Right hindlimb (tissue), 1 donor: ENCODE measurements at places on chromosomes 16 and 17.

- DNase-seq, result no peak
These were observed 34.7 kb downstream of the GJC1 start for GRCh38 chr17:44795421-44795820.

DNA sequence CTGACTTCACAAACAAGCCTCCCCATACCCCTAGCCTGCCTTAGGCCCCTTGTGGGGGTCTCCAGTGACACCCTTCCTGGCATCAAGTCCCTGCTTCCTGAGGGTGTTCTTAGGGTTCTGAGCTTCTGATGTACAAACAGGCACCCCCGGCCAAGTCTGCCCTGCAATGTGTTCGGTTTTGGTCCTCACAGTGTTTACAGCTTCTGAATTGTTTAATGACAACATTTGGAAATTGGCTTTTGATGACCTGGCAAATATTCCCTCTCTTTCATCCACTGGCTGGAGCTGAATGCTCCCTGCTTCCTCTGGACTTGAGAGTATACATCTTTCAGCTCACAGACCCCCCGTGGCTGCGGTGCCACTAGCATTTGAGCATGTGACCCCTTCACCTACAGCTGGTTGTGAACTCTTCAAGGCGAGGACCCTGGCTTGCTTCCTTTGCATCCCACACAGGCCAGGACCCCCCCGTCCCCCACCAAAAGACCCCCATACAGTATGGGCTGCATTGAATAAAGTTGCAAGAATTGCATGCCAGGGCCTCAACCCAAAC, 180.8 kb downstream of the KATNIP start:
- DNase-seq, result no peak

GRCh38 chr17:1182811-1183170, 3.0 kb upstream of the ABR start:
- DNase-seq, result no peak

DNA sequence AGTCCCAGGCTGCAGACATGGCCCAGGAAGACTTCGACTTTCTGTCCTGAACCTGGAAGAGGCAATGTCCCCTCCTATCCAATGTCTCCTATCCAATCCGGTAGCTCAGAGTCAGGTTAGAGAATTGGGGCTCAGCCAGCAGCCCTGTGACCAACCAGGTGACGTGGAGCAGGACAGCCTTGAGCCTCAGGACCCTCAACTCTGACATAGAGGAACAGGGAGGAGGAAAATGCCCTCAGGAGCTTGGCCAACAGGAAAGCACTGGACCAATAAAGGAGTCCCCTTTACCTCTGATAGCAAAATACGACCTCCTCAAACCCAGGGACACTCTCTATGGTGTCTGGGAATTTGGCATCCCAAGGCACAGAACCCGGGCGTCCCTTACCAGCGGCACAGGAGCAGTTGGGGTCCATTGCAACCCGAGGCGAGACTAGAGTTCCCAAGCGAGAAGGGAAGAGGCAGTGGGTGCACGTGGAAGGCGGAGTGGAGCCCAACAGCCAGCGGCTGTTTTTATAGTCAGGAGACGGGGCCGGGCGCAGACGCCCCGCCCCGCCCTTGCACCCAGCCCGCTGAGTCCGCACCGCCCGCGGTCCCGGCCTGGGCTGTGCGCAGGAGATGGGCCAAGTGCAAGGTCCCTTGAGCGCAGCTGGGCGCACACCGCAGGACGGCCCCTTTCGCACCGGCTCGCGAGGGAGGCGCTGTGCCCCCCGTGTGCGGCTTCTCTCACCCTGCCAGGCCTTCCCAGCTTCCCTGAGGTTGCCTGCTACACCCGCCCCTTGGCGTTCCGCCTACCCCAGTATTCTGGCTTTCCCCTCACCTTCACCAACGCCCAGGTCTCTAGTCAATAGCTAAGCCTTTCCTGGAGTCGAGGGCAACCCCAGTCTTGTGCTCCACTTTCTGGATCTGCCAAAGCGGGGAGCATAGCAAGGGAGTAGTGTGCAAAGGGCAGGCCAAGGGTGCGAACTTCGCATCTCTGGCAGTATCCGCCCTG, at the start of gene MT1G:
TSS of gene MT1G (minus strand) at position 485 of the 991 bp plus-strand sequence. CDS start at position 413, 72 bp downstream.
- DNase-seq, result no peak

GRCh38 chr16:65213866-65214595, 92.2 kb upstream of the CDH11 start:
- DNase-seq, result no peak

DNA sequence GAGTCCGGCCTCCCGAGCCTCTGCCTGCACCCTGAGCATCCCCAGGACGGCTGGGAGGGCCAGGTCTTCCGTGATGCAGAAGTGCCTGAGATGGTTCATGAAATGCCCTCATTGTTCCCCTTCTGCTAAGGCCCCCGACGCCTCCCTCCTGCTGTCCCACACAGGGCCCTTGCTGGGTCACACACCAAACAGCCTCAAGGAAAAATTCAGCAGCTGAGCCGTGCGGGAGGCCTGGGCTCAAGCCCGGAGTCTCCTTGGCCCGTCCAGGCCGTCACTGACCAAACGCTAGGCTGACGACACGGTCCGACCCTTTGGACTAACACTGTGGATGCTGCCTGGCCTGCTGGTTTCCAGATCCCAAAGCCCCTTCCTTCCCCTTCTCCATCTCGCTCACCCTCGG, 90.2 kb downstream of the RTN4RL1 start:
- no peak for DNase-seq

DNA sequence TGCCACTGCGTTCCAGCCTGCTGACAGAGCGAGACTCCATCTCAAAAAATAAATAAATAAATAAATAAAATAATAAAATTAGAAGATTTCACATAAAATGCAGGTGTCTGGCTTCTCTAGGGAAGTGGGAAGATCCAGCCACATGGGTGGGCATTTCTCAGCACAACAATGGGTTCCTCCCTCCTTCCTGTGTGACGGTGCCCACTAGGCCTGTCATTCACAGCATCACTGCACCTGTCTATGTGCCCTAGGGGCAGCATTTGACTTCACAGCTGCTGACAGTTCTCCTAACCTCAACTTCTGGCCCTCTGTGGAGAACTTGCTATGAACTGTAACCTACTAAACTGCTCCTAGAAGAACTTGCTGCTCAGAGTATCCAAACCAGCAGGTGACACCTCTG, 3.0 kb downstream of the ABHD15 start:
- no peak for DNase-seq

- DNase-seq, result no peak
These were observed 596.0 kb upstream of the GOT2 start for GRCh38 chr16:59330019-59330670.

DNA sequence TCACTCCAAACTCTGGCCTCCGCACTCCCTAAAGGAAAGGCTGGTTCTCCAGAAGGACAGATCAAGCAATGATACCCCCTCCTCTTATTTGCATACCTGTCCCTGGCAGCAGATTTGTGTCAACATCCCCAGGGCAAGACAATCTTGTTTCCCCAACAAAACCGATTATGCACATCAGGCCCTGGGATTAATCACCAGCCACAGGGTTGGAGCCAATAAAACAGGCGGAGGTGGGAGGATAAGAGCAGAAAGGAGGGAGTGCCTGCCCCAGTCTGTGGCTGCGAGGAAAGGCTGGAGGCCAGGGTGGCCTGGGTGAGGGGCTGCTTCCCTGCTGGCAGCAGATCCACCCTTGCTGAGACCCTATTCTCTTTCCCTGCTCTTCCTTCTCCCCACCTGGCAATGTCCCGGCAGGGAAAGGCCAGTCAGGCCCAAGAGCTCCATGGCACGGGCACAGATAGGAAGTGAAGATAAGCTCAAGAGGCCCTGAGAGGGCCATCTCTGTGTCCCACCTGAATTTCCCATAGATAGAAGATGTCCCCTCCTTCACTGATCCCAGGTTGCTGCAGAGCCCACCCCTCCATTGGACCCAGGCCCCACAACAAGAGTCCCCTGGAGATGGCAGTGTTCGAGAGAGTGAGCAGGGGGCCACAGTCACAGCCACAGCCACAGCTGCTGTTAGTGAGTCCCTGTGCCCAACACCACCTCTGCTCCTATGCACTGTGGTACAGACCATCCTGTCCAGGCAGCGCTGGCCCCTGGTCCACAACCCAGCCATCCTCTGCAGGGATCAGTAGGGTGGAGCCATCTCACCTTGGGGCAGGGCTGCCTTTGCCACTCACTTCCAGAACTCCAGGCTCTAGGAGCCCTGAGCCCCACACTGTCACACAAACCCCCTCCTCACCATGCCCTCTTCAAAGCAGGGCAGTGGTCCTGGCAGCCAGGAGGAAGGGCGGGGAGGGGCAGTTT, 137.5 kb downstream of the SDK2 start:
- no peak for DNase-seq

- DNase-seq, result no peak
These were observed 103.9 kb upstream of the NETO2 start for GRCh38 chr16:47247690-47248089.

DNA sequence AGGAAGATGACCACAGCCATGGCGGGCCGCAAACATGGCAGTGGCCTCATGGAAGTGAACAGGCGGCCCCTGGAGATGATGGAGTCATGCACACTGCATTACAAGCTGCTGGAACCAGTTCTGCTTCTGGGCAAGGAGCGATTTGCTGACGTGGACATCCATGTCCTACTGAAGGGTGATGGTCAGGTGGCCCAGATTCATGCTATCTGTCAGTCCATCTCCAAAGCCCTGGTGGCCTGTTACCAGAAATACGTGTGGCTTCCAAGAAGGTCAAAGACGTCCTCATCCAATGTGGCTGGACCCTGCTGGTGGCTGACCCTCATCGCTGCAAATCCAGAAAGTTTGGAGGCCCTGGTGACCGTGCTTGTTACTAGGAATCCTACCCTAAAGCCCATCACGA, 13.4 kb upstream of the WSB1 start:
- DNase-seq, result no peak

DNA sequence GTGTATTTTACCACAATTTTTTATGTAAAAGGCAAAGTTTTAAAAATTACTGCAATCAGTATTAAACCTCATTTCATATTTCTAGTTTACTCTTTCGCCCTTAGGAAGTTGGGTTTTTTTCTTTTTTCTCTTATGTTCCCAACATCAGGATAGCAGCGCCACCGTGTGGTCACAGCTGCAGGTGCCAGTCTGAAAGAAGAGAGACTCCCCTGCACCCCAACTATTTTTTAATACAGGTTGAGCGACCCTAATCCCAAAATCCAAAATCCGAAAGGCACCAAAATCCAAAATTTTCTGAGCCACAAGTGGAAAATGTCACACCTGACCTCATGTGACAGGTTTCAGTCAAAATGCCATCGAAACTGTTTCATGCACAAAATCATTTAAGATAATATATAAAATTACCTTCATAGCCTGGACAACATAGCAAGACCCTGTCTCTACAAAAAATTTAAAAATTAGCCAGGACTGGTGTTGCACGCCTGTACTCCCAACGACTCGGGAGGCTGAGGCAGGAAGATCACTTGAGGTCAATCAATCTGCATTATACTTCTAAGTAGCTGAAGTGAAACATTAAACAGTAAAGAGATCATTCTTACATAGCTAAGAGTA, 21.8 kb upstream of the ASGR2 start:
- DNase-seq, result peak; percentile 67

GRCh38 chr17:17032131-17032692, 10.0 kb upstream of the MPRIP start:
- peak; percentile 81 for DNase-seq

GRCh38 chr16:88809676-88810165, 2.0 kb downstream of the APRT start:
- no peak for DNase-seq

DNA sequence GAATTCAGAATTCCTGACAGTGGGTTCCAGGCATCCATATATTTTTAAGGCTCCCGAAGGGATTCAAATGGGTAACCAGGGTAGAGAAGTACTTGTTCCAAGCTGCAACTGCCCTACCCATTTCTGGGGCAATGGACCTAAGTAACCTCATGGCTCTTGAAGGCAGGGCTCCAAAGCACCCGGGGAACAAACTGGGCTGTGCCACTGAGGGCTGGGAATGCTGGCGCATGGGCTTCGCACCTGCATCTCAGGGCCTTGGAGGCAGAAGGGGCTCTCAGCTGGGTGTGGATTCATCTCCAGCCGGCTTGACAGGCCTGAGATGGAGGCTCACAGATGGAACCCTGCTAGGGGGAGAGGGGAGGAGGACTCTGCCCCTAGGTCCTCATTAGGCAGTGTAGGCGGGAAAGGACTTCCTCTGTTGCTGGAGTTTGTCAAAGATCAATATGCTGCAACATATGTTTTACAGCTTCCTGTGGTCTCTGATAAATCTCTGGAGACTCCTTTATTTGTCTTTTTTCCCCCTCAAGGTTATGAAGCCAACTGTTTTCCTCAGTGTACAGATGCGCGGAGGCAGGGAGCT, 232.3 kb upstream of the NLRP1 start:
- no peak for DNase-seq

- DNase-seq, result no peak
These were observed 3.6 kb upstream of the WDR81 start for GRCh38 chr17:1720856-1721386.

DNA sequence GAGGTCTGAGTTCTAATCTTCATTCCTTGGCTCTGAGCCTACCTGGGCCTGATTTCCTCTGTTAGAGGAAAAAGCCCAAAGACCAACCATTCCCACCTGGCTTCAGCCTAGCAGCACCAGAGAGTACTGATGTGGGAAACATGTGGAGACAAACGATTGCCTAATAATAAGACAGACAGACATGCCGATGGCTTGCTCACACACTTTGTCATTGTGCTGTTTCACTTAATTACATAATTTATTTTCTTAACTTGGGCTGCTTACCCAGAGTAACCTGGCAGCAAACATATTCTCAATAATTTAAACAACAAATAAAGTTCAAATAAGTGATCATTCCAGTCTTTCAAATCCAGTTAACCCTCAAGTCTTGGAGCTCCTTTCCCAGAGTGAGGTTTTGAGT, 83.4 kb downstream of the MAF start:
- DNase-seq, result no peak
